ENCODE measurements at places on chromosomes 3 and 15. TPM values are rescaled to one million over a fixed set of nuclear protein-coding genes. Genes with fewer than 3 reads are reported as not detected.

DNA sequence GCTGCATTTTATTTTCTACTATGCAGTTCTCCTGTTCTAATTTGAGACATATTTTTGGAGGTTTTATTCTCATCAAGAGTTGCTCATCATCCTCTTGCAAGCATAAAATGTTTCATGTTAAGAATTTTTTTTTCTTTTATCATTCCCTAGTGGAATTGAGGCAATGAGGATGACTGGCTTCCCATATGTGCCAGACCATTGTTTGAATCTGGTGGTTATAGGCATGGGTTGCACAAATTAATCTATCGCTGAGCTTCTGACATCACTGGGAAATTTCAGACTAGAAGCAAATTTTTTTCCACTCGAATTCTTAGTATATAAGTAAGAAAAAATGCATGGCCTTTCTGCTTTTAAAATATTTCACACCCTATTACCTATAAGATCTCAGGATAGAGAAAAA is 279.1 kb upstream of the PLSCR5 start:
- no peaks in the 10 kb centered on the region for H3K27me3 ChIP-seq
- no peaks in the 10 kb centered on the region for H3K4me1 ChIP-seq
- no peaks in the 10 kb centered on the region for H3K36me3 ChIP-seq
- no peak overlapping the region for H3K4me3 ChIP-seq
- H3K27ac ChIP-seq = no peak overlapping the region

GPX1 gene
- 514 TPM for total RNA-seq

DNA sequence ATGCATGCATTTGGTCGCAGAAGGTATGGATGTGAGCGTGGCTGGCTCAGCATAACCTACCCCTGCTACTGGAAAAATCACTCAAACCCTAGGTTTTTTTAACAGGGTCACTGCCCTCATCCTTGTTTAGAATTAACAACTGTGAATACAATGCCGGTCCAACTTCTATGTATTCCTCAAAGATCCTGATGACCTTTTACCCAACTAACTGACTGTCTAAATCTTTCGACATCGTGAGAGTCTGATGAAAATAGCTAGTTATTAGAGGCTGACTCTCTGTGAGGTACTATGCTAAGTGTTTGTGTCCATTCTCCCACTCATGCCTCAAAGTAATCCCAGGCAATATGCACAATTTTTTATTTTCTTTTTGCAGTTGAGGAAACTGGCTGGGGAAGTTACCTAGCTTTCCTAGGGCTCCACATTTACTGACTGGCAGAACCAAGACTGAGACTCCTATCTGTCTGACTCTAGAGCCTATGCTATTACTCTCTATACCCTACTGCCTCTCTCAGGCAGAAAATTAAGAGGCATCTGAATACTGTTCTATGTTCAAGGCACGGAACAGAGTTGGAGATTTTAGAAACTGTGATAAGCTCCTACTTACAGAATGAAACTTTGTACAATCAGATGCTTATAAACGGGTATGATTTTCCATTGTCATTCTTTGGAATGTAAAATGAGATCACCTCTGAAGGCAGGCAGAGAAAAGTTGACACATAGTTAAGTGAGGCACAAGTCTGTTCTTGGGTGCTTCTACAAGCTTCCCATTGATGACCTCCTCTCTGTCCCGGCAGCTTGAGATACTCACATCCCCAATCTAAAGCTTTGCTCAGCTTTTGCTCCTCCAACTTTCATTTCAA is 56.4 kb downstream of the FILIP1L start:
- H3K27ac ChIP-seq = no peak overlapping the region
- no peaks in the 10 kb centered on the region for H3K36me3 ChIP-seq
- DNase-seq = no peak
- H3K4me1 ChIP-seq = peaks cover 12% of the 10 kb centered on the region
- no peak overlapping the region for H3K4me3 ChIP-seq

RASGRF1 gene
- total RNA-seq = 0.11 TPM

CLDN11 gene
- 11.4 TPM for total RNA-seq

DNA sequence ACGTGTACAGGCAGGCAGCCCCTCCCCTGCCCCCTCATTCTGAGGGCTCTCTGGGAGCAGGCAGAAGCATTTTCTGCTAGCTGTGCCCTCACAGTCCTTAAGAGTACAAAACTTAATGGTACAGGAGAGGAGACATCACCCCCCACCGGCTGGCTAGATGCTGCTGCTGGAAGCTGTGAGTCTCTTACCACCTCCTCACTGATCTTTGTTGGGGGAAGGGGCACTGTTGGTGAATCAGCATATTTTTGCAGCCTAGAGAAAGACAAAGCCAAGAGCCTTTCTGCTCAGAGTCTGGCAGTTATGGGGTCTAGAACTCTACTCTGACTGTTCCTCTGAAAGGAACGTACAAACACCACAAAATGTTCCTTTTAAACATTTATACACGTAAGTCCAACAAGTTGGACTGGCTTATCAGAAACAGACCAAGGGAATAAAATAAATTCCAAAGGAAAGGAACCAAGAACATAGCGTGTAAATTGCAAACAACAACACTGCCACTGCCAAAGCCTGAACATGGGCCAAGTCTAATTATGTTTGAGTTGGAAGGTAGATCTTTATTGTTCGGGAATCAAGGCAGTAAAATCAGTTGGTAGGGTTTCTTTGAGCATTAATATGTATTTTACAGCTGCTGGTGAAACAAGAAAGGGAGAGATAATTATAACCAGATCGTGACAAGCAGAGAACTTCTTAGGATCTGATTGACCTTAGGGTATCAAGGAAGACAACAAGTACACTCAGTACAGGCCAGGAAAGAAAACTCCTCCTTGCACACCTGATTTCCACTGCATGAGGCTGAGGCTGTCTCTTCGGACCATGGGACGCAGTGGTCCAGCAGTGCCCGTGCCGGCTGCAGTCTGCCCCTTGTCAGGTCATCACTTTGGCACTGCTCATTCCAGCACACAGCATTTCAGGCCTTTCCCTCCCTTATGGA is 27.4 kb downstream of the CLK3 start:
- no peak for DNase-seq
- no peaks in the 10 kb centered on the region for H3K27me3 ChIP-seq
- peaks cover 15% of the 10 kb centered on the region for H3K4me1 ChIP-seq
- H3K27ac ChIP-seq = no peak overlapping the region
- peaks cover 18% of the 10 kb centered on the region for H3K36me3 ChIP-seq
- no peak overlapping the region for H3K4me3 ChIP-seq

GRCh38 chr15:70023064-70023768 is 74.5 kb downstream of the TLE3 start:
- no peak overlapping the region for H3K4me3 ChIP-seq
- no peaks in the 10 kb centered on the region for H3K4me1 ChIP-seq

ARL6IP5 gene
- 186 TPM for total RNA-seq

DNA sequence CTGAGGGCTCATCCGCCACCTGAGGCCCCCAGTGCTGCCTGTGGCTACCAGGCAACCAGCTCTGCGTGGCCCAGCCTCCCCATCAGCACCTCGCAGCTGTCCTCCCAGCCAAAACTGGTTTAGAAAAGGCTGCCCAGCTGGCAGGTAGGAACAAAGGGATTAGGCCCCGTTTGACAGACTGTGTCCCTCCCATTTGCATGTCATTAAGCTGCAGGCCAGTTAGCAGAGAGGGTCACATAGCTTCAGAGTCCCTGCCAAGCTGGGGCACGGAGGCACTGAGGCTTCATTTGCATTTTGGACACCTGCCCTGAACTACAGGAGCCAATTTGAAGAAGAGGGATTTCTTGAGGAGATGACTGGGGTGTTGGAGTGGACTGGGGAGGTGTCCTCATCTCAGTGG is 177.9 kb downstream of the TLE3 start:
- no peak overlapping the region for H3K27ac ChIP-seq
- no peak overlapping the region for H3K4me3 ChIP-seq
- H3K27me3 ChIP-seq = no peaks in the 10 kb centered on the region
- no peaks in the 10 kb centered on the region for H3K36me3 ChIP-seq

GRCh38 chr3:107598926-107599771 is 76.4 kb downstream of the BBX start:
- DNase-seq = no peak
- peaks cover 11% of the 10 kb centered on the region for H3K4me1 ChIP-seq
- H3K27ac ChIP-seq = no peak overlapping the region

- no peak for DNase-seq
- H3K27ac ChIP-seq = no peak within 1 kb of the TSS
- H3K4me1 ChIP-seq = no peaks in the 10 kb centered on the region
- H3K4me3 ChIP-seq = no peak within 1 kb of the TSS
- no peaks in the 10 kb centered on the region for H3K27me3 ChIP-seq
Measured at GRCh38 chr3:128466840-128467541, at the start of gene DNAJB8. TSS of gene DNAJB8 (minus strand) at chr3:128466890. CDS start at chr3:128463245, 3,645 bp downstream.

DNA sequence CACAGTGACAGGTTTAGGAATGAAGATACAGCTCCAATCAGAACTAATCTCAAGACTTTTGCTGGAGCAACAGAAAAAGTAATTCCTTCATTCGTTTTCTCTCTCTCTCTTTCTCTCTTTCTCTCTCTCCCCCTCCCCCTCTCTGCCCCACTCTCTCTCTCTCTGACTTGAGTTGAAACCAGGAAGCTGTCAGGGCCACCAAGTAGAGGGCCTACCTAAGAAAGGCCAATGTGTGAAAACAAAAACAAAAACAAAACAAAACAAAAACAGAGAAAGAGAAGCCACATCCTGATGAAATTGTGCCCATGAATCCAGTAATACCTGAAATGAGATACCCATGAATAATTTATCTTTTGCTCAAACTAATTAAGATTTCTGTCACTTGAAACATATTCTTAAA is 72.9 kb downstream of the ATP8B4 start:
- no peaks in the 10 kb centered on the region for H3K36me3 ChIP-seq
- no peak for DNase-seq
- no peak overlapping the region for H3K27ac ChIP-seq
- no peaks in the 10 kb centered on the region for H3K27me3 ChIP-seq
- H3K4me3 ChIP-seq = no peak overlapping the region

DNA sequence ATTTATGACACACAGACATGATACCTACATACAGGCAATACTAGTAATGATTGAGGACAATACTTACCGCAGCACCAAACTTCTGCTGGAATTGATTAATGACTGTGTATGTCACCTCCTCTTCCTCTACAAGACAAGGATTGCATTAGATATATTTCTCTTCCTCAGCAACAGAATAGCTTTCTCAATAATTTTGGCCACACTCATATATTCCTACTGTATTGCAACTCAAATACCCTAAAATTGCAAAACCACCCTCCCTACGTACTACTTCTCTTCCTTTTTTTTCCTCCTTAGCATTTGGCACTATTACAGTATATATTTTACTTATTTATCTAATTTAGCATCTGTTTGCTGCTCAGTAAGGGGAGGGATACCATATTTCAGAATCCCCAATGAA is 14.8 kb downstream of the EXD1 start:
- no peak overlapping the region for H3K27ac ChIP-seq
- H3K36me3 ChIP-seq = no peaks in the 10 kb centered on the region
- H3K4me3 ChIP-seq = no peak overlapping the region
- H3K27me3 ChIP-seq = peaks cover 10% of the 10 kb centered on the region
- DNase-seq = no peak
- H3K4me1 ChIP-seq = no peaks in the 10 kb centered on the region

FOXB1 gene
- not detected for total RNA-seq

GRCh38 chr3:123458255-123458654 is 9.4 kb upstream of the ADCY5 start:
- no peaks in the 10 kb centered on the region for H3K27me3 ChIP-seq
- no peaks in the 10 kb centered on the region for H3K36me3 ChIP-seq
- DNase-seq = no peak

GRCh38 chr3:169241630-169241990 is 421.9 kb downstream of the MECOM start:
- no peak for DNase-seq
- peaks cover 17% of the 10 kb centered on the region for H3K27me3 ChIP-seq
- no peaks in the 10 kb centered on the region for H3K4me1 ChIP-seq
- no peaks in the 10 kb centered on the region for H3K36me3 ChIP-seq
- no peak overlapping the region for H3K4me3 ChIP-seq

- H3K27me3 ChIP-seq = no peaks in the 10 kb centered on the region
- no peak overlapping the region for H3K27ac ChIP-seq
- no peaks in the 10 kb centered on the region for H3K4me1 ChIP-seq
- no peak for DNase-seq
Measured at GRCh38 chr15:55366981-55367380, 41.2 kb downstream of the CCPG1 start.

IL12A gene
- not detected for total RNA-seq

- H3K27ac ChIP-seq = no peak overlapping the region
- H3K27me3 ChIP-seq = no peaks in the 10 kb centered on the region
- no peak overlapping the region for H3K4me3 ChIP-seq
Measured at GRCh38 chr3:171183042-171183441, 156.5 kb upstream of the SLC2A2 start.

- H3K27ac ChIP-seq = no peak overlapping the region
- peak; percentile 50 for DNase-seq
- peaks cover 25% of the 10 kb centered on the region for H3K4me1 ChIP-seq
- H3K27me3 ChIP-seq = no peaks in the 10 kb centered on the region
Measured at GRCh38 chr3:126358038-126358815, 1.0 kb upstream of the KLF15 start.

DNA sequence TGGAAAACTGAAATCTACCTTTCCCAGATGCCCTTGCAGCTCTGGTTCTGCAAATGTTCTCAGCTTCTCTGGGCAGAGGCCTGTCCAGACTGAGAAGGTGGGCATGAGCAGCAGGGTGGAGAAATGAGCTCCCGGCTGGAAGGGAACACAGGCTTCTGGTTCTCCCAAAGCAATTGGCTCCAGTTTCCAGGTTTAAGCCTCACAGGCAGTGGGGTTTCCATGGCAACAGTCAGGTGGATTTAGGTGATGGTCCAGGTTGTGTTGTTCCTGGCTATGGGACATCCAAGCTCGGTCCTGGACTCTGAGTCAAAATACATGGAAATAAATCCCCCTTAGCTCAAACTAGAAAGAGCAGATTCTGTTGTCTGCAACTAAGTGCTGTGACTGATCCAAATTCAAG is 94.6 kb upstream of the IQSEC1 start:
- no peaks in the 10 kb centered on the region for H3K4me1 ChIP-seq
- no peak overlapping the region for H3K27ac ChIP-seq
- H3K27me3 ChIP-seq = no peaks in the 10 kb centered on the region
- no peak overlapping the region for H3K4me3 ChIP-seq
- DNase-seq = no peak
- H3K36me3 ChIP-seq = no peaks in the 10 kb centered on the region

DNA sequence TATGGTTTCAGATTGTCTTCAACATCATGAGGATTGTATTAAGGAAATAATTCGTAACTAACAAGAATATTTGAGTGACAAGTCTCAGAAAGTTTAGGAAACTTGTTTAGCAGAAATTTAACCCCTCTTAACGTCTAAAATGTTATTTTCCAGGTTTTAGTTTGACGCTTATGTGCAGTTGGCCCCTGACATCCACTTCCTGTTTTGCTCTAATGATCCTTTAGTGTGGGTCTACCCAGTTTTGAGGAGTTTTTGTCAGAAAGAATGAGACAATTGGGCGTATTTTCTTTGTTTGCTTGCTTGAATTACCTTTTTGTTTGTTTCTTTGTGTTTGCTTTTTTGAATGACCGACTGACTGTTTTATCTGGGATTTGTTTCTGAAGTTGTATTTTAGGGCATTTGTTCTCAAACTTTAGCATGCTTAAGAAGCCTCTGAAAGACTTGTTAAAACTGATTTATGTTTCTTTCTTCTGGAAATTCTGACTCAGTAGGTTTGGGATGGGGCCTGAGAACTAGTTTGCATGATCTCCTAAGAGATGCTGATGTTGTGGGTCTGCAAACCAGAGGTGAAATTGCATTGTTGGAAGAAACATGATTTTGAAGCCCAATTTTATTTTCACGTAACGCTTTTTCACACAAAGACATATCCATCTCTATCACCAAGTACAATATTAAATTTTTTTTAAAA is 20.6 kb downstream of the RBMS3 start:
- H3K4me3 ChIP-seq = no peak overlapping the region
- no peaks in the 10 kb centered on the region for H3K4me1 ChIP-seq
- no peak overlapping the region for H3K27ac ChIP-seq
- no peaks in the 10 kb centered on the region for H3K27me3 ChIP-seq

Data from adrenal gland (tissue), 19 donors.